ENCODE measurements at places on chromosomes 5 and 9.

GRCh38 chr5:125038477-125038876, 292.0 kb upstream of the ZNF608 start:
- DNase-seq = no peak
- H3K27ac ChIP-seq = no peak overlapping the region
- no peaks in the 10 kb centered on the region for H3K27me3 ChIP-seq
- H3K4me1 ChIP-seq = no peaks in the 10 kb centered on the region

- H3K4me1 ChIP-seq = peaks cover 3% of the 10 kb centered on the region
- DNase-seq = no peak
- no peak overlapping the region for H3K27ac ChIP-seq
- peaks cover 45% of the 10 kb centered on the region for H3K36me3 ChIP-seq
These were observed 14.5 kb downstream of the PHAX start for GRCh38 chr5:126615286-126615685.

GRCh38 chr5:29697785-29698414, 1495.6 kb upstream of the CDH6 start:
- no peak for DNase-seq
- no peak overlapping the region for H3K27ac ChIP-seq
- no peaks in the 10 kb centered on the region for H3K36me3 ChIP-seq

GRCh38 chr5:113092683-113093082, 116.1 kb downstream of the DCP2 start:
- no peak overlapping the region for H3K4me3 ChIP-seq
- H3K27me3 ChIP-seq = no peaks in the 10 kb centered on the region
- no peak for DNase-seq
- no peaks in the 10 kb centered on the region for H3K4me1 ChIP-seq
- no peaks in the 10 kb centered on the region for H3K36me3 ChIP-seq
- no peak overlapping the region for H3K27ac ChIP-seq

- H3K36me3 ChIP-seq = no peaks in the 10 kb centered on the region
- H3K27me3 ChIP-seq = no peaks in the 10 kb centered on the region
- peaks cover 4% of the 10 kb centered on the region for H3K4me1 ChIP-seq
- H3K4me3 ChIP-seq = no peak overlapping the region
- H3K27ac ChIP-seq = no peak overlapping the region
- no peak for DNase-seq
These were observed 8.1 kb upstream of the APC start for GRCh38 chr5:112729630-112730029.

DNA sequence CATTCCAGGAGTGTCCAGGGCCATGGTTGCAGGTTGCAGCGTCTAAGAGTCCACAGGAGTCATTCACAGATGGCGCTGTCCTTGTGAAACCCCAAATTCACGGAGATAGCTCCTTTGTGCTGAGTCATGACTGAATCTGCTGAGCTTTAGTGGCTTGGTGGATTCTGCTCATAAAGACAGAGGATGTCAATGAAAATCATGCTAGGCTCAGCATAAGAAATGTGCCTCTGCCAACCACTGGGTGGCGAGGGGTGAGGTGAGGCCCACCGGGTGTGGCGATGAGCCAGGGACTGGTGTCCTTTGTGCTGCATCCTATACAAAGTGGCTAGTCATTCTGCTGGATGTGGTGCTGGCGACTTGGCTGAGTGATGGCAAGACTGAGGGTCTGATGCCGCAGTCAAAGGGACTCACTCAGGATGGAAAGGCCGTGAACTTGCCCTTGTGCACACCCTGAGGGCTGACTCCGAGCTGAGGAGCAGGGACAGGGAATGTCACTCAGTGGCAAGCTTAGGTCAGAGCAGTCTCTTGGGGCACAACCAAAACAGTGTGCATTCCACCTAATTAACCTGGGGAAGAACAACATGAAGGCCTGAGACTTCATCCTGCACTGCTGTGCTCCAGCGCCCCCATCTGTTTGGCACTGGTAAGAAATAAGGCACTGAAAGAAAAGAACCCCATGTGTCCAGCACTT, 71.5 kb downstream of the DAP start:
- no peak overlapping the region for H3K4me3 ChIP-seq
- no peaks in the 10 kb centered on the region for H3K36me3 ChIP-seq
- H3K27ac ChIP-seq = no peak overlapping the region
- DNase-seq = no peak

GRCh38 chr9:127162046-127162863, 39.8 kb upstream of the ANGPTL2 start:
- no peak for DNase-seq
- no peak overlapping the region for H3K27ac ChIP-seq
- H3K4me1 ChIP-seq = peaks cover 7% of the 10 kb centered on the region
- H3K36me3 ChIP-seq = no peaks in the 10 kb centered on the region

GRCh38 chr5:136174021-136174659, 18.8 kb downstream of the SMIM32 start:
- DNase-seq = peak; percentile 24
- peaks cover 25% of the 10 kb centered on the region for H3K36me3 ChIP-seq
- no peak overlapping the region for H3K4me3 ChIP-seq
- H3K27me3 ChIP-seq = no peaks in the 10 kb centered on the region
- H3K4me1 ChIP-seq = no peaks in the 10 kb centered on the region
- H3K27ac ChIP-seq = no peak overlapping the region

DNA sequence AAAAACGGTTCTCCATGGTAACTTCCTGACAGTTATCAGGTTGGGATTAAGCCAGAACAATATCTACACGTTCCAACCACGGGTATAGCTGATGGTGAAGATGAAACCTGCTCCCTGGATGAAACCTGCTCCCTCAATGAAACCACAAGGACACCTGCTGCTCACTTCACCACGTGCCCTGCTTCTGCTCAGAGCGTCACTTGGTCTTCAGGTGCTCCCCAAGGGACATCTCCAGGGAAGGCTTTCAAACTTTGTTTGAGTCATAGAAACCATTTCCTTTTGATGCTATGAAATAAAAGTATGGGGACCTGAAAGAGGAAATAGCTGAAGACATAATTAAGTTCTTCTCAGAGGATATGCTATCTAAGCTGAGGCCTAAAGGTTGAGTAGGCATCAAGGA, 242.4 kb downstream of the MED10 start:
- no peaks in the 10 kb centered on the region for H3K4me1 ChIP-seq
- H3K4me3 ChIP-seq = no peak overlapping the region
- no peak overlapping the region for H3K27ac ChIP-seq
- H3K36me3 ChIP-seq = no peaks in the 10 kb centered on the region
- no peaks in the 10 kb centered on the region for H3K27me3 ChIP-seq

DNA sequence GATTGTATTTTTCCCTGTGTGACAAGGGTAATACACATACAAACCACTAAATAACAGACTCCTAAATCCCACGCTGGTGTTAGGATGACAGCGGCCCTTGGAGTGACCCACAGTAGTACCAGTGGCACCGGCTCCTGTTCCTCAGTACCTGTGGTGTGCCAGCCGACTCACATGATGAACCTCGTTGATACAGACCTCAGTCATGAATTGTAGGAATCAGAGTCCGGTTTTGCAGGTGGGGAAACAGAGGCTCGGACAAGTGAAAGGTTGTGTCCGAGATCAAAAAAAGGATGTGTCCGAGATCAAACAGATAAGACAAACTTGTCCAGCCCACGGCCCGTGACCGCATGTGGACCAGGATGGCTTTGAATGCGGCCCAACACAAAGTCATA, 78.0 kb downstream of the AMBP start:
- H3K36me3 ChIP-seq = no peaks in the 10 kb centered on the region
- DNase-seq = no peak
- no peak overlapping the region for H3K4me3 ChIP-seq
- H3K27me3 ChIP-seq = no peaks in the 10 kb centered on the region
- H3K4me1 ChIP-seq = no peaks in the 10 kb centered on the region
- no peak overlapping the region for H3K27ac ChIP-seq

GRCh38 chr5:72845889-72846288, 29.4 kb downstream of the TNPO1 start:
- DNase-seq = no peak
- H3K4me1 ChIP-seq = no peaks in the 10 kb centered on the region
- no peak overlapping the region for H3K4me3 ChIP-seq
- H3K27me3 ChIP-seq = no peaks in the 10 kb centered on the region
- no peaks in the 10 kb centered on the region for H3K36me3 ChIP-seq
- H3K27ac ChIP-seq = no peak overlapping the region

DNA sequence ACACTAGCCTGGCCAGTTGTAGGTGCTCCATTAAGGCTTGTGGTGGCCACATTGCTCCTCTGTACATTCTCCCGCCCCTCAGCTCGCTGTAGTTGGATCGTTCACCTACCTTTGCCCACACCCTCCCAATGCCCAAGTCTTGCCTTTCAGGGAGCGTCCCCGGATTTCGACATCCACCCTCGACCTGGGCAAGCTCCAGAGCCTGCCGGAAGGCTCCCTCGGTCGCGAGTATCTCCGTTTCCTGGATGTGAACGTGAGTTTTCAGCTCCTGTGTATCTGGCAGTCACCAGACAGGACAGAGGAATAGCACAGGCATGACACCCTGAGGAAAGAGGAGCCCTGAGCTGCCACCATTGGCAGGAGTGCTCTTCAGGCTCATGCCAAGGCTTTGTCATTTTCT, 3.0 kb downstream of the COQ4 start:
- no peak overlapping the region for H3K4me3 ChIP-seq
- DNase-seq = no peak
- peaks cover 13% of the 10 kb centered on the region for H3K36me3 ChIP-seq
- no peaks in the 10 kb centered on the region for H3K27me3 ChIP-seq
- H3K4me1 ChIP-seq = peaks cover 28% of the 10 kb centered on the region
- no peak overlapping the region for H3K27ac ChIP-seq

GRCh38 chr9:93862877-93863545, 92.1 kb downstream of the BARX1 start:
- H3K4me1 ChIP-seq = no peaks in the 10 kb centered on the region
- peaks cover 10% of the 10 kb centered on the region for H3K27me3 ChIP-seq
- no peak overlapping the region for H3K27ac ChIP-seq
- H3K36me3 ChIP-seq = no peaks in the 10 kb centered on the region

DNA sequence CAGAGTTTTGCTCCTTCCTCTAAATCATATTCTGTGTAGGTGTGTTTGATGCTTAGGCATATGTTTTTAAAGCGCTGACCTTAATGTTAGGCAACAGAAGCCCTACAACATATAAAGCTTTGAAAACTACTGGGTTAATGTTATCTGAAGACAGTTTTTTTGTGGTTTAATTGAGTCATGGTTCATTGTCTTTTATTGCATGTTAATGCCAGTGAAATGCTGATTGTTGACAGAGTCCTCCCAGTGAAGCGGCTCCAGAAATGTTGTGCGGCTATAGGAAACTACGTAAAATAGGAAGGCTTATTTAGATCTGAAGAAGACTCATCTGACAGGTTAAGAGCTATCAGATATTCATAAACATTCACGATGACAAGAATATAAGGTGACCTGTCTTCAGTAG, 424.6 kb downstream of the CCDC171 start:
- H3K36me3 ChIP-seq = no peaks in the 10 kb centered on the region
- H3K4me3 ChIP-seq = no peak overlapping the region
- no peak overlapping the region for H3K27ac ChIP-seq
- peaks cover 4% of the 10 kb centered on the region for H3K27me3 ChIP-seq

DNA sequence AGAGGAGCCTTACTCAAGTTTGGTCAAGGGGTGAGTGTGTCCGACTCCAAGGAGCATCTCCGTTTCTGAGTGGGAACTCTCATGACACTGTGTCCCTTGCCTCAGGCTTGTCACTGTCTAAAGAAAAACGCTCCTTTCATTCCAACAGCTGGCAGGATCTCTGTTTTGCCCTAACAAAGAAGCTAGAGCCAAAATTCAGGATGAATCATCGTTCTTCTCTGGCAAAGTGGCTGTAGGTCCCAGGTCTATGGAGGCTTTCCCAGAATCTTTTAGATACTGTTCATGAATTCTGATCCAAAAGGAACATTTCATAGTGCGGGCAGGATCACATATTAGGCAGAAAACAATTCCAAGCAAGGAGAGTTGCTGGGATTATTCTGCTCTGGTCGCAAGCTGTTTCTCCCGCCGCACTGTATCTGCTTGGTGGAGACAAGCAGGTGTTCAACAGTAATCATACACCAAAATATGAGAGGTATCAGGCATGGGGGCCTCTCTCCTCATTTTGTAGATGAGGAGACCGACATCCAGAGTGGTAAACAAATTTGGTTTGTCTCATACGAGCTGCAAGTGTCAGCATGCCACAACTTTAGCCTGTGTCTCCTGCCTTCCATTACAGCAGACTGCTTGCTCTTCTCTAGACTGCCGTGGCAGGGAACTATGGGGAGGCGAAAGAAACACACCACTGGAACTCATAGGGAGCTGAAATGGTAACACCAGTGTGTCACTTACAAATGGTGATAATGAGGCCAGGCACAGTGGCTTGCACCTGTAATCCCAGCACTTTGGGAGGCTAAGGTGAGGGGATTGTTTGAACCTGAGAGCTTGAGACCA, 72.6 kb downstream of the ENTREP1 start:
- H3K27me3 ChIP-seq = no peaks in the 10 kb centered on the region
- H3K4me3 ChIP-seq = no peak overlapping the region
- H3K27ac ChIP-seq = no peak overlapping the region
- H3K36me3 ChIP-seq = no peaks in the 10 kb centered on the region
- no peaks in the 10 kb centered on the region for H3K4me1 ChIP-seq

- H3K4me3 ChIP-seq = no peak overlapping the region
- H3K36me3 ChIP-seq = no peaks in the 10 kb centered on the region
- no peaks in the 10 kb centered on the region for H3K27me3 ChIP-seq
- H3K4me1 ChIP-seq = no peaks in the 10 kb centered on the region
- DNase-seq = no peak
These were observed 66.5 kb downstream of the DTWD2 start for GRCh38 chr5:118921866-118922265.

DNA sequence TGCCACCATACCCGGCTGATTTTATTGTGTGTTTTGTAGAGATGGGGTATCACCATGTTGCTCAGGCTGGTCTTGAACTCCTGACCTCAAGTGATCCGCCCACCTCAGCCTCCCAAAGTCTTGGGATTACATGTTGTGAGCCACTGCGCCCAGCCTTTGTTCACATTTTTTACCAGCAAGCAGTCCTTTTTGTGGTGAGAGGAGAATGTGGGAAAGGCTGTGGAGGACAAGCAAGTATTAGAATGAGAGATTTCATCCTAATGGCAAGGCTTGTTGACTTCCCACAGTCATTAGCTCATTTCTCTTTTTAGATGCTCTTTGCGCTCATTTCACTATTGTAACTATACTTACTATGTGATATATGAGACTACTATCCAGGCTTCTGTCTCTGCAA, 6.1 kb downstream of the IL31RA start:
- H3K4me1 ChIP-seq = peaks cover 20% of the 10 kb centered on the region
- H3K36me3 ChIP-seq = no peaks in the 10 kb centered on the region
- no peak overlapping the region for H3K4me3 ChIP-seq
- peaks cover 4% of the 10 kb centered on the region for H3K27me3 ChIP-seq
- no peak for DNase-seq

DNA sequence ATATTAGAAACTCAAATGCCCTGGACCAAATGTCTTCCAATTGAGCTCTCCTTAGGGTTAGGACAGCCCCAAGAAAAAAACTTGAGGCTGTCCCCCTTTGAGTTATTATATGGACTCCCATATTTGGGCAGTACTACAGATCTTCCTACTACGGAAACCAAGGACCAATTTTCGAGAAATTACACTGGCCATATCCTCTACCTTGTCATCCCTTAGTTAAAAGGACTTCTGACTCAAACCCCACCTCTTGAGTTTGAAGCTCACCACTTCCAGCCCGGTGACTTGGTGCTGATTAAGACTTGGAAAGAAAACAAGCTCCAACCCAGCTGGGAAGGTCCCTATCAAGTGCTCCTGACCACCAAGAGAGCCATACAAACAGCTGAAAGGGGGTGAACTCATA, 497.0 kb upstream of the GRAMD2B start:
- H3K4me1 ChIP-seq = no peaks in the 10 kb centered on the region
- no peaks in the 10 kb centered on the region for H3K36me3 ChIP-seq
- no peak overlapping the region for H3K4me3 ChIP-seq
- no peaks in the 10 kb centered on the region for H3K27me3 ChIP-seq

GRCh38 chr9:127833555-127833954, 20.9 kb downstream of the ENG start:
- H3K4me3 ChIP-seq = no peak overlapping the region
- H3K4me1 ChIP-seq = peaks cover 14% of the 10 kb centered on the region
- H3K27me3 ChIP-seq = no peaks in the 10 kb centered on the region
- no peak overlapping the region for H3K27ac ChIP-seq
- DNase-seq = no peak

All from natural killer cell (primary cell).